GM10248 (cell line): ENCODE measurements at places on chromosomes 7 and 10.

- no peak for DNase-seq
These were observed 638 bp downstream of the IQCE start for GRCh38 chr7:2559283-2559950.

DNA sequence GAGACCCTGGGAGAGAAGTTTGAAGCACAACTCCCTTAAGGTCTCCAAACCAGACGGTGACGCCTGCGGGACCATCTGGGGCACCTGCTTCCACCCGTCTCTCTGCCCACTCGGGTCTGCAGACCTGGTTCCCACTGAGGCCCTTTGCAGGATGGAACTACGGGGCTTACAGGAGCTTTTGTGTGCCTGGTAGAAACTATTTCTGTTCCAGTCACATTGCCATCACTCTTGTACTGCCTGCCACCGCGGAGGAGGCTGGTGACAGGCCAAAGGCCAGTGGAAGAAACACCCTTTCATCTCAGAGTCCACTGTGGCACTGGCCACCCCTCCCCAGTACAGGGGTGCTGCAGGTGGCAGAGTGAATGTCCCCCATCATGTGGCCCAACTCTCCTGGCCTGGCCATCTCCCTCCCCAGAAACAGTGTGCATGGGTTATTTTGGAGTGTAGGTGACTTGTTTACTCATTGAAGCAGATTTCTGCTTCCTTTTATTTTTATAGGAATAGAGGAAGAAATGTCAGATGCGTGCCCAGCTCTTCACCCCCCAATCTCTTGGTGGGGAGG is 10.8 kb downstream of the SERPINE1 start:
- no peak for DNase-seq

DNA sequence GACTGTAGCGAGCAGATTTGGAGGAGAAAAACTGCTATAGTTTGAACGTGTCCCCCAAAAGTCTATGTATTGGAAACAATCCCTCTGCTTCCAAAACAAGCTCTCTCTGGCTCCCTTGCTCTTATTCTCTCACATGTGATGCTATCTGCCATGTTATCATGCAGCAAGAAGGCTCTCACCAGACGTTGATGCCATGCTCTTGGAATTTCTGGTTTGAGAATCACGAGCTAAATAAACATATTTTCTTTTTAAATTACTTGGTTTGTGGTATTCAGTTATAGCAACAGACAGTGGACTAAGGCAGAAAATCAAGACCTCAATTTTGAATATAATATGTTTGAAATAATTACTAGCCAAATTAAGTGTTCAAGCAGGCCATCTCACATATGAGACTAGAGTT is 17.5 kb upstream of the GNAT3 start:
- no peak for DNase-seq

DNA sequence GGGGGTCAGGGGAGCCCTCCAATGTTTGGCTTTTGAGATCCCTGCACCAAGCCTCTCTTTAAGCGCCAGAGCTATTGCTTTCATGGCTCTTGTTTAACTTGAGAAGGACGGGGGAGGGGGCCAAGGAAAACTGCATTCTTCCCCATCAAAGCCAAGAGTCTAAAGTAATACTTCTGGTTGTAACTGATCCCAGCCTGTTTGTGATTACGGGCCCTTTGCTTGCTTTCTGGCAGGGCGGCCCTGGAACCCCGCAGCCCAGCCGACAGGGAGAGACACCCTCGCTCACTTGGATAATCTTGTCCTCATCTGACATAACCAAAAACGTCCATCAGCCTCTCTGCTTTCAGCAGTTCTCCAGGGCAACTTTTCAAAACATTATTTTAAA is 154.7 kb downstream of the NEURL1 start:
- no peak for DNase-seq

DNA sequence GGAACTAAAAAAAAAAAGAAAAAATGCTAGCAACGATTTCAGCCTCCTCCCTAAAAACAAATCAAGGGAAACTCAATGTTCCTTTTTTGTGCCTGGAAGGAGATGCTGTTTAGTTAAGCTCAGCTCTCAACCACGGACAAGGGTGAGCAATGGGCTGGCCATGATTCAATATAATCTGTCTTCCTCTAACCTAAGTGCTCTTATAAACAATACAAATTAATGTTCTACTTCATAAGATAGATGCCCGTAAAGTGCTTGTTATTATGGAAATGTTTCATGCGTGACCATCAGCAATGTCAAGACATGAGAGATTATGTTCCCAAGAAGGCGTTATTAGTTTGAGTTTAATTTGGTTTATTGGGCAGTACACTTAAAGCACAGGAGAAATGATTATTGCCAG is 320.3 kb downstream of the SFMBT2 start:
- DNase-seq, result no peak

- DNase-seq, result peak; percentile 79
These were observed 8.1 kb downstream of the PRKRIP1 start for GRCh38 chr7:102404005-102404861.
